CD4-positive, alpha-beta T cell treated with Interleukin-21 for 1 hour (primary cell): ENCODE measurements at places on chromosomes 6 and 20.

- DNase-seq = no peak
Observed at GRCh38 chr6:151081656-151082055, 158.1 kb upstream of the AKAP12 start.

DNA sequence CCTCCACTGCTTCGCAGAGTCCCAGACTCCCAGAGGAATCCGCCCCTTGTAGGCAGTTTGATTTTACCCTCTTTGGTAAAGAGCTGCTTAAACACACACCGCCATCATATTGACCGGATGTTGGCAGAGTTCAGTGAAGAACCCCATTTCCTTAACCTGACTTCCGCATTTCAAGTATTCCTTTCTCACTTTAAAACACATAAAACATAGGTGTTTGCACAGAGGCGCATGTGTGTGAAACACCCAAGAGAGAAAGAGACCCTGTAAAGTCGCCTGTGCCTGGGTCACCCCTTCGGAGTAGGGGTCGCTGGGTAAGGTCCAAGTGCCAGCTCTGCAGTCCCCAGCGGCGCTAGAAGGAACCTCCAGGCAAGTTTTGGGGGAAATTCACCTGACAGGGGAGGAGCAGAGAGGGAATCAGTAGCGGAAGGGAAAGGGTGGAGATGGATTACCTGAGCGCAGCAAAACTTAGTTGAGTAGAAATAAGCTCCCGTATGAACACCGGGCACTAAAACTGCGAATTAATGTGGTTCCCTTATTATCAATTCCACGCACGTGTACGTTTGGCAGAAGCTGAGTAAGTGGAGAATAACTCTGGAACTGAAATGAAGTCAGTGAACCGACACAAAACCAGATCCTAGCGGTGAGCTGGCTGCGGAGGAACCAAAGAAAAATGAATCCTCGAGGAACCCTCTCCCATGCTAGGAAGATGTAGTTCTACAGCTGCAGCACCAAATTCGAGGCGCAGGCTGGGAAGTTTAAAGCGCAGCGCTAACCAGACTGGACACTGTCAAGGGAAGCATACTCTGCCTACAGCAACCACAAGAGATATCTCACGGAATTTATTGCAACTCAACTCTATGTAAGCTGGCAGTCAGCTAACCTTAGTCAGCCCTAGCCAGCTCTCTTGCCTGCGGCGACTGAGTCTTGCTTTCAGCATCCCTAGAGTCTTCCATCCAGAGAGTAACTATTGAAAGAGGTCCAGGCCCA lies 3.5 kb upstream of the HTR1B start:
- DNase-seq = peak; percentile 10

DNA sequence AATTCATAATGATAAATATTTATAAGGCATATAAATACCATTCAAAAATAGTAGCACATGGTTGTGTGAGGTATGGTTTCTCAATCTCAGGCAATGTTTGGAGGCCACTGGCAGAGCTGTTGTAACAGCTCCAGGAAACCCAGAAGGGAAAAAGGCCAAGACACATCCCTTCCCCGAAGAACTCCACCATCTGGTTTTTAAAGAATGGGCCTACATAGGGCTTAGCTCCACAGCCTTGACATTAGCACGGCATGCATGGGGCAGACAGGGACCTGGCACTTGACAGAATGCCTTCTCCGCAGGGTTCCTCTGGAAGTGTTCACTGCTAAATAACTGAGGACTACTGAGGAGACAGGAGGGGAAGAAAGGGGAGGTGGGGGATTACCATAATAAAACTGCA lies 16.1 kb upstream of the FOXO3 start:
- no peak for DNase-seq

- peak; percentile 48 for DNase-seq
Observed at GRCh38 chr20:62642666-62643520, 590 bp downstream of the SLCO4A1 start.

GRCh38 chr20:19429538-19429937 lies 217.1 kb downstream of the SLC24A3 start:
- no peak for DNase-seq

- no peak for DNase-seq
Observed at GRCh38 chr6:10598084-10598960, 77.2 kb downstream of the GCNT2 start.

- no peak for DNase-seq
Observed at GRCh38 chr20:12528104-12528503, 480.7 kb upstream of the SPTLC3 start.

- DNase-seq = no peak
Observed at GRCh38 chr6:157690441-157691210, 132.4 kb upstream of the SNX9 start.
